ENCODE measurements at places on chromosomes 1 and 21.

DNA sequence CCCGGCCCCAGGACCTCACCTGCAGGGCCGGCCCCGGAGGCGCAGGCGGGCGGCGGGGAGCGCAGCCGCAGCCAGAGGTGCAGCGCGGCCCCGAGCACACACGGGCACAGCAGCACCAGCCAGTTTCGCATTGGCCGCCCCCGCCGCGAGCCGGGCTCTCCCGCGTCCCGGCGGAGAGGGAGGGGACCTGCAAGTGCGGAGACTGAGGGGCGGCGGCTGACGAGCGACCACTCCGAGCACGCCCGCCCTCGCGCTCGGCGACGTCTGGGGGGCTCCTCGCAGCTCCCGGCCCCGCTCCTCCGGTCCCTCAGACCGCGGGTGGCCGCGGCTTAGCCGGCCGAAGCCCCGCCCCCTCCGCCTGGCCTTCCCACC, at the start of gene B3GALNT2:
Gene B3GALNT2 (minus strand): TSS at position 331 of the 372 bp plus-strand sequence. CDS start 200 bp downstream, at position 131.
- DNase-seq, result peak; percentile 62

GRCh38 chr1:203200916-203201315, 14.4 kb upstream of the CHI3L1 start:
- DNase-seq, result no peak

DNA sequence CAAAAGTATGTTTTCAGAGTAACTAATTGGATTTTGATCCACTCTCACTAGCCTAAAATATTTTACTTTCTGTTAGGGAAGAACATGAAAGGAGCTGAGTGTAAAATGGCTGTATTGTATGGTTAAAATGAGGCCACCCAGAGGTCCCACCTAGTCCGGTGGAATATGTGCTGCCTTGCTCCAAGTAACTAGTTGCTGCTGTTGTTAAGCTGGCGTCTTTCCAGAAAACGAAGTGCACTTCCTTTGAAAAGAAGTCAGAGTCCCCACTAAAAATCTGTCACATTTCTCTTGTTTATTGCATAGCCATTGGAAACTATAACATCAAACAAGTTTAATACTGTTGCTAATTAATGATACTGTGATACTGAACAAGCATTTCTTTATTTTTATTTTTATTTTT, 3.2 kb downstream of the SLC25A33 start:
- no peak for DNase-seq

DNA sequence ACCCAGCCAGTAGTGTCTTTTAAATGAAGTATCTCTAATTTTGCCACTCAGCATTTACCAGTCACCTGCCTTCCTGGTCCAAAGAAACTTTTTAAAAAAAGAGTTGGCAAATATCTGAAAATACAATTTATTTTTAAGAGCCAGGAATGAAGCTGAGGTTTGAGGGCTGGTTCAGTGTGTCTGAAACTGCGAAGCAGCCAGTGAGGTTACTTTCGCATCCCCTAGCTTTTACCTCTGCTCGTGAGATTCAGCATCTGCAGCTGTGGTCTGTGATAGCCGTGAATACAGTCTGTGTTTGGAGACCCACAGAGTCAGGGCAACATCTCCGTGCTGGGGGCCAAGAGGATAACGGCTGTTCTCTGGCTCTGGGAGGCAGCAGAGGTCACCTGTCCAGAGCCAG, 21.3 kb upstream of the KCNAB2 start:
- DNase-seq, result no peak

DNA sequence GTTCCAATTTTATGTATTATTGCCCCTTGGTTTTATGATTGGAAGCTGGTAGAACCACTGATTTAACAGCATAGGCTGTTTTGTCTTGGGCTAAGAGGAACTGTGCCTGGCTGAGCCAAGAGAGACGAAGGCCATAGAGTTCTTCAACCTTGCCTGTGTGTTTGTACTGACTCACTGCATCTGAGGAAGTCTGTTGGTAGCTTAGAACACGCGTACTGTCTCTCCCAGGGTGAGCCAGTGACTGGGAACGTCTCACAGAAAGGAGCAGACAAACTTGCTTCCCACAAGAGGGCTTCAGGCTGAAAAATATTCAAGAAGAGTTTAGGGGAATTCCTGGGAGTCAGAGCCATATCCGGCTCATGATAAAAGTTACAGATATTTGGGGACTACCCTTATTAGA, 14.9 kb downstream of the TMEM51 start:
- peak; percentile 93 for DNase-seq

GRCh38 chr1:43077273-43077672, 94.8 kb downstream of the EBNA1BP2 start:
- DNase-seq, result no peak

DNA sequence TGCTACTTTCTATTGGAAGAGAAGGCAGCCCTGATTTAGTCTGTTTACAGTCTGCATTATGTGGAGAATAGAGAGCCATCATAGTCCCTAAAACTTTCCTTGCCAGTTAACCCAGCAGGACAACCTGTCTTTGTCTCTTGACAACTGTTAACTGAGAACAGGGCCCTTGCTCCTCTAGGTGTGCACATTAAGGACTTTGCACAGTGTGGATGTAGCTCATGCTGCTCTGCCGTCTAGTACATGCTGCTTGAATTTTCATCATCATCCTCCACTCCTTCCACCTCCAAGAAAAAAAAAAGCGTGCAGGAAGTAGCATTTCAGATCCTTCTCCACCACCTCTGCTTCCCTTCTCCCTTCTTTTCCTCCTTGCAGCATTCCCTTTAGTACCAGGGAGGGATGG, 91.5 kb downstream of the PBX1 start:
- no peak for DNase-seq

GRCh38 chr1:188517139-188517538, 1688.4 kb downstream of the PLA2G4A start:
- no peak for DNase-seq

- DNase-seq, result no peak
Observed at GRCh38 chr1:11341901-11342552, 69.0 kb downstream of the UBIAD1 start.

DNA sequence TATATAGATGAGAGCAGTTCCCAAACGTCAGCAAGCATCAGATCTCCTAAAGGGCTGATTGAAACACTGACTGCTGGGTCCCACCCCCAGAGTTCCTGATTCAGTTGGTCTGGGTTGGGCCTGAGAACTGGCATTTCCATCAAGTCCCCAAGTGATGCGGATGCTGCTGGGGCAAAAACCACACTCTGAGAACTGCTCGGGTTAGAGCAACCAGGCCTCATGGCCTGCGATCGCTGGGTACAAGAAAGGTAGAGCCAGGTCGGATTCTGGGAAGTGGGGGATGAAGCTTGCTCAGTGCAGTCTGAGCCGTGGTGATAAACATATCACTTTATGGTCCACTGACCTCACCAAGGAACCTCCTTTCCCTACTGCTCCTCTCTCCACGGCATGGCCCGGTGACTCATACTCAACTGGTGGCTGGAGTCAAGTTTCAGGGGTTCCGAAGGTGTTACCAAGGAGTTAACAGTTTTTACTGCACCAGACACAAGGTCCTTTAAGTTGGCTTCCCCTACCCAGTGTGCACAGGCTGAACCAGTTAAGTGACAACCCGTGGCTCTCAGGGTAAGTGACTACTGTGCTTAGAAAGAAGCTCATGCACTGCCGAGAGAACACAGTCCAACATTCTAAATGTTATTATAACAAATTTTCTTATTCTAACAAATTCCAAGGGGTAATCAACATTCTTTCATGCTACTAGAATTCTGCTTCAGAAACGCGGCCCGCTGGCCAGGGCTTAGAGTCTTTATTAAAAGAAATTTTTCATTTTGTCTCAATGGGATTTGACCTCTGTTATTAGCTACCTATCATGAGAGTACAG, 153.5 kb downstream of the TGFBR3 start:
- DNase-seq, result peak; percentile 84

DNA sequence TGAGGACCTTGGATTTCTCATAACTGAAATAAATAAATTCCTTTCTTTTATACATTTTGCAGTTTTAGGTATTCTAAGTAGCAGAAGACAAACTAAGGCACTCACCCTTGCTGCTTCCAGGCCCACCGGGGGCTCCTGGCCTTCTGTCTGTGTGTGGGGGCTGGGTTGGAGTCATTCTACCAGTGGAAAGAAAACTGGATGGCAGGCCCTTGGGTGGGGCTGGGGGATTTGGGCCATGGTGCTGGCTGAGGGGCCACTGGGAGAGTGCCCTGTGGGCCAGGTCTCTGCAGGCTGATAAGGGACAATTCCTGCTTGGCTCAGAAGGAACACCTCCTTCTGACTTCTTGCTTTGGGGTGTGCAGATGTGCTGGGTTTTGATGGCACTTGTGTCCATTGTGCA, 54.0 kb upstream of the CSF3R start:
- no peak for DNase-seq

DNA sequence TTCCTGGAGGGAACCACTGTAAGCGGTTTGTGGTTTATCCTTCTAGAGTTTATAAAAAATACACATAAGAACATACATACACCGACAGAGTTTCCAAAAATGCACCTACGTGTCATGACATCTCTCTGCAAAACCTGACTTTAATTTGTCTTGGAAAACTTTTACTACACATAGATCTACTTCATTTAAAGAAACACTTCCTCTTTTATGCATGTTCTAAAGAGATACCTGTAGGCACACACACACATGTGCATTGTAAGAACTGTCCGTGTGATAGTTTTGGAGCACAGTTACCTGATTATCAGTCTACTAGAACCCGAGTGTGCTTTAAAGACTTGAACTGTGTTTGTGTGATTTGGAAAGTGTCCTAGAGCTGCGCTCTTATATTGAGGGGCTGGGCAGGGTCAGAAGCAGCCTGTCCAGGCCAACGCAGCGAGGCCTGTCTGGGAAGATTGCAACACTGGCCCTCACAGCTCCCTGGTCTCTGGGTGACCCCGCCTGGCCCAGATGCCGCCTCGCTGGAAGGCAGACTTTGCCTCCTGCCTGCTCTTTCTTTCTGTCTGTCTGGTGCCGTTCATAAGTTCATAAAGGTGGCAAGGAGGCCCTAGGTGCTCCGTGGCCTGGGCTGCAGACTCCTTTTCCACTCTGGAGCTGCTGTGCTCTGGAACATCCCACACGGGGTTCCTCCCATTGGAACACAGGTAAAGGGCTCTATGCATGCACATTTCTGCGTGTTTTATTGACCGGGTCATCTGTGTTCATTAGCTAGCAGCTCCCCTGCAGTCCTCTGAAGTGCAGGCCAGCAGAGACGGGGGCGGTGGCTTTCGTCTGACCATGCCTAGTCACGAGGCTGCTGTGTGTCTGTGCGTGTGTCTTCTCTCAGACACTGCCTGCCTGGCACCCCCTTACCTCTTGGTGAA, 46.3 kb downstream of the AGPAT3 start:
- DNase-seq, result no peak

DNA sequence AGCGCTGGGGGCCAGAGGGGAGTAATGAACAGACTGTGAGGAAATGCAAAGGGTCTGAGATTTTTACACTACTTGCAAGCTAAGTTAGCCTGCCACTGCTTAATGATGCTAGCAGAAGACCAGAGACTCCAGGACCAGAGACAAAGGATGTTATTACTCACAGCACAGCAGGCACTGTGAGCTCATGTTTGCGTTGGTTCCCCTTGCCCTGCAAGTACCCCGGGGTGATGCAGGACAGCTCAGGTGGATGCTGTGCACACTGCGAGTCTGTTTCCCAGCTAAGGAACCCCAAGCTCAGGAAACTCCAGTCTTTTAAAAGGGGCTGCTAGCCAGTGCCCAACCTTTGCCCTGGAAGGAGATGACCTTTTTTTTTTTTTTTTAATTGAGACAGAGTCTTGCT, 1.2 kb downstream of the FHAD1 start:
- no peak for DNase-seq

- DNase-seq, result no peak
Observed at GRCh38 chr1:29354511-29355098, 118.3 kb downstream of the PTPRU start.

DNA sequence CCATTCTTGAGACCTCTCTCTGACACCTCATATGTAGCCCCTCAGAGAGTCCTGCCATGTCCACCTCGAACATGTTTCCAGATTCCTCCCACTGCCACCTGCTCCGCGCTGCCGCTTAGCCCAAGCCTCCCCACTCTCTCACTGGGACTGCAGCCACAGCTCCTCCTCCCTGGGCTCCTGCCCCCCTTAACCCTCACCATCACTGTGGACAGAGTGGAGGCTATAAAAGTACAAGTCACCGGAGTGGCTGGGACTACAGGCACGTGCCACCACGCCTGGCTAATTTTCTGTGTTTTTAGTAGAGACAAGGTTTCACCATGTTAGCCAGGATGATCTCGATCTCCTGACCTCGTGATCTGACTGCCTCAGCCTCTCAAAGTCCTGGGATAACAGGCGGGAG, 77.0 kb downstream of the VWA5B1 start:
- DNase-seq, result no peak

- no peak for DNase-seq
Observed at GRCh38 chr1:64302194-64302593, 98.8 kb downstream of the UBE2U start.

DNA sequence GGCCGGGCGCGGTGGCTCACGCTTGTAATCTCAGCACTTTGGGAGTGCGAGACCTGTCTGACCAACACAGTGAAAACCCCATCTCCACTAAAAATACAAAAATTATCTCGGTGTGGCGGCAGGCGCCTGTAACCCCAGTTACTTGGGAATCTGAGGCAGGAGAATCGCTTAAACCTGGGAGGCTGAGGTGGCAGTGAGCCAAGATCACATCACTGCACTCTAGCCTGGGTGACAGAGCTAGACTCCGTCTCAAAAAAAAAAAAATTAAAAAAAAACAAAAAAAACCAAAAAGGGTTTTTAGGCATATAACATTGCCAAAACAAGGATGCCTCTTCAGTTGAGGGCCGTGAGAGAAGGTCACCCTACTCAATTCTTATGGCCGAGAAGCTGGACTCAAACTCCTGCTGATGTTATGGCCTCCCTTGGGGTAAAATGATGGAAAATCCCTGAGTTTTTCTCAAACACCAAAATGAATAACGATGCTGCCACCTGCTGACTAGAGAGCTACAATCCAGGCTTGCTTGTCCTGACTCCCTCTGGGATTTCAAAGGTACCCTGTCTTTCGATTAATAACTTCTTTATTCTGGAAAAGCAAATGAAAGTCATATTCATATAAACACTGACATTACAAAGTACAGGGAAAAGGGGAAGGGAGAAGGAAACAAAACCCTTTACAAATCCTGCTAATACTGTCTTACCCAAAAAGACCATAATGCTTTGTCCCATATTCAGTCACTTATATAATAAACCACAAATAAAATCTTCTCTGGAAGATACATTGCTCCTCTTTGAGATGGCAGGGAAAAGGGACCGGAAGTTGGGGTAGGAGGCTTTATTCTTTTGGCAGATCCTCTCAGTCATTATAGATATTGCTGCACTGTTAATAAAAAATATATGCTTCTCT, 10.7 kb downstream of the RAB42 start:
- DNase-seq, result peak; percentile 86

- DNase-seq, result no peak
Observed at GRCh38 chr21:14306126-14306907, 76.6 kb downstream of the HSPA13 start.

Data from kidney glomerular epithelial cell (primary cell).